ENCODE measurements at places on chromosomes 4 and X.
A peak's percentile ranks its signal among the peaks of the same experiment; 100 is the strongest.

DNA sequence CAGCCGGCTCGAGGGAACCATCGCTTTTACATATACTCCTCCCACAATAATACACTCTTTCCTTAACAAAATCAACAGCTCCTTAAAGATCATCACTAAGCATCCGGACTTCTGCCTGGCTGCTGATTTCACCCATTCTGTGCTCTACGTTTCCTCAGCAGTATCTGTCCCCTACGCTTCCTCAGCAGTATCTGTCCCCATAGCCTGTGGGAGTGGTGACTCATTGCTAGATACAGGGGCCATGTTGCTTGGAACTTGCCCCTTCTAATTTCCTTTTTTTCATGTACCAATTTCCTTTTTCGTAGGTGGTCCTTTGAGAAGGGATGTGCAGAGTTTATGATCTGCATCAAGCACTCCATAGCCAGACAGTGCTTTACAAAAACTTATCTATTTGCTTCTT is 18.6 kb downstream of the MAP3K15 start:
- DNase-seq, result no peak

- peak; percentile 18 for DNase-seq
Observed at GRCh38 chr4:103171006-103171405, 27.1 kb downstream of the CENPE start.

DNA sequence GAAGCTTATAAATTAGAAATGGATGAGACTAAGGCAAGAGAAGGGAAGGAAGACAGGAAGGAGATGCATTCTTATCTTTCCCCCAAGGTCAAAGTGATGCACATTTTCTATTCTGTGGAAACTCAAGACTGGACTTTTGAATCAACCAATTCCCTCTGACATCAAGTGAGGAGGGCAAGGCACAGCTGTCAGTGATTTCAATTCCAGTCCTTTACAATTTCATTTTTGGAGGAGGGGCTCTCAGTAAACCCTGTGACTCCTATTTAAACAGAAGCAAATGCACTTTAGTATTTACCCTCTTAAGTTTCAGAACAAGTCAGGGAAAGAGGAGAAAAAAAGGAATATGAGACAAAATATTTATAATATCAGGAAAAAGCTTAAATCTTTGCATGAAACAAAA is 134.0 kb downstream of the MGST2 start:
- no peak for DNase-seq

GRCh38 chr4:14566518-14566917 is 435.8 kb upstream of the CPEB2 start:
- no peak for DNase-seq

- no peak for DNase-seq
Observed at GRCh38 chr4:24734511-24734910, 60.9 kb upstream of the SOD3 start.

DNA sequence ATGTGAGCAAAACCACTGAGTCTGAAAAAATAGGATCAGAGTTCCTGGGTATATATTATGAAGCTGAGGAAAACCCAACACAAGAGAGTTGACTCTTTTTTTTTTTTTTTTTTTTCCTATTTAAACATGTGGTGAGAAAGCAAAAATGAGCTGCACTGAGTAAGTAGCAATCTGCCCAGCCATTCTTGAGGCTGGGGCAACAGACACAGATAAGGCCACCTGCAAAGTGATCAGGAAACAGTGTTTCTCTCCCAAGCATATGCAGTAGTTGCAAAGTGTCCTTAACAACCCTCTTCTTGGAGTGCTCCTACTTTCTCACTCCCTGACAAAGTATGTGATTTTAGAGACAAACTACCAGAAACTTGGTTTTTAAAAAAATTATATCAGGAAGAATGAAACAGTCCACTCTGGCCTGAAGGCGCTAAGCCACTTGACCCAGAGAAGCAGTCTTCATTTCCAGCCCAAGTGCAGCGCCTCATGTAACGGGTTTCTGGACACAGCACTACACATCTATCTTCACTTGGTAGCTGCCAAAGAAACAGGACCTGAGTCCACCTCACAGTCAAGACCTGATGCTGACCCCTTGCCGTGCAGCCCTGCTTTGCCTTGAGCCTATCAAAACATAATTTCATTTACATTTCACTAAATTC is 124.6 kb upstream of the MAP3K15 start:
- no peak for DNase-seq

DNA sequence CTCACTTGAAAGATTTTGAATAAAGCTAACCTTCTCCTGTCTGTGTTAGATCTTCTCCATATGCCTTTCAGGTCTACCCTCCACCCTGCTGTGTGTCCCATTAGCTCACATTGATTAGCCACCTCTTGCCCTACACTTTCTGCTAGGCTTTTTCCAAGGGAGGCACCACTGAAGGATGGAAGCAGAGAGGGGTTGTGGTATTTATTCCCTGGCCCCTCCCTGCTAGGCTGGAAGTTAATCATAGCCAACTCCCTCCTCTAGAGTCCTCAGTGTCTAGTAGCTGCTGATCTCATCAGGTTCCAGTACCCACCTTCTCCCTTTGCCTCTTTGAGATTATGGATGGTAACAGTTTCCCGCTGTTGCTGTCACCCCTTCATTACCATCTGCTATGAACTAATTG is 8.9 kb upstream of the SMIM43 start:
- DNase-seq, result no peak
